NCI-H1436 (cell line): ENCODE measurements at places on chromosomes 4 and X.

DNA sequence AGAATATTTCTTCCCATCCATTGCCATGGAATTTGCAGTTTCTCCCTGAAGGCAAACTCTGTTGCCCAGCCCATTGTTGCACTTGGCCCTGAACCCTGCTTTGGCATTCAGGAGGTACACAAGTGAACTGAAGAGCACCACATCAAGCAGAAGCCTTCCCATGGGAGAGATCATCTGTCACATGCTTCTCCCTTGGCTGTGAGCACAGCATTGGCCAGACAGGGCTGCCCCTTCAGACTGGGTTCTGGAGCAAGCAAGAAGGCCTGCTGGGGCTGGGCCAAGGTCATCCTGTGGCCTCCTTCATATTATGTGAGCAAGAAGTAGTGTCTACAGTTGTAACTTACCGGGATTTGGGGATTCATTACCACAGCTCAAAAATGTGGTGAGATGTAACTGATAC is 22.7 kb downstream of the SCML1 start:
- no peak for DNase-seq

- DNase-seq: no peak
Measured at GRCh38 chr4:170122252-170122651, 32.5 kb upstream of the AADAT start.

DNA sequence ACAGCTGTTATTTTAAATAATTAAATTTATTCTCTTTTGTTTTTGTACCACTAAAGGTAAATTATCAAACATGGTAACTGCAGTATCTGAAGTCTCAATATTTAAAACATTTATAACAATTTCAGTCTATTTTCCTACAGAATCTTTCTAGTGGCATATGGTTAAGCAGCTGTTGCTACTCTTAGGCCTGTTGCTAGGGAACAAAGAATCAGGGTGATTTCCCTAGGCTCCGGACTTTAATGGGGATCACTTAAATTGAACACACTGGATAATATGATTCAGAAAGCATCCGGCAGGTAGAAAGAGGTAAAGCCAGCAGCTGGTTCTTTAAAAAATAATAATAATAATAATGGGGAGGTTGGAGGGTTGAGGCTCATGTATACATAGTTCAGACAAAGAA is 17.6 kb downstream of the FBXO8 start:
- peak; percentile 49 for DNase-seq

GRCh38 chr4:94181815-94182214 is 25.9 kb upstream of the SMARCAD1 start:
- no peak for DNase-seq

DNA sequence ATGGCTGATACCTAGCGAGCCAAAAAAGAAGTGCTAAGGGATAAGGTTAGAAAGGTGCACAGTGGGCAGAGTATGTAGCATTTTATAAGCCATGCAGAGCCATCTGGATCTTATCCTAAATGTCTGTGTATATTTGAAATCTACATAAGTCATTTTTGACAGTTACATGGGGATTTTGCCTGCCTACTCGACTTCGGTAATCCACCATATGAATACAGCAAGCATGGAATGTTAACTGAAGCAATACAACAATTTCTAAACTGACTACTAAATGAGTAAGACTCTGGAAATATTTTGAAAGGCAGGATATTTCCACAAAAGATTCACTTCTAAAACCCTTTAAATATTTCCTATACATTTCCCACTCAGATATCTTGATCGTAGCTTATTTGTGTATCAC is 122.5 kb downstream of the KCNIP4 start:
- DNase-seq: no peak
